NCI-H187 (cell line): ENCODE measurements at places on chromosomes 4 and X.

DNA sequence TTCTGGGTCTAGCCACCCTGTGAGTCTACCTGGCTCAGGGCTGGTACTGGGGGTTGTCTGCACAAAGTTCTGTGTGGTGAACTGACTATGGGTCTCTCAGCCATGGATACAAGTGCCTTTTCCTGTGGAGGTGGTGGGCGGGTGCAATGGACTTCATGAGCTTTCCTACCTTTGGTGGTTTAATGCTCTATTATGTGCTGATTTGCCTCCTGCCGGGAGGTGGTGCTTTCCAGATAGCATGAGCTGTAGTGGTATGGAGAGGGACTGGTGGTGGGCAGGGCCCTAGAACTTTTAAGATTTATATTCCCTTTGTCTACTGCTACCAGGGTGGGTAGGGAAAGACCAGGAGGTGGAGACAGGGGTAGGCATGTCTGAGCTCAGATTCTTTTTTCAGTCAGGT is 48.0 kb downstream of the PBDC1 start:
- no peak for DNase-seq

- DNase-seq = peak; percentile 23
These were observed 113.5 kb downstream of the DHX15 start for GRCh38 chr4:24470666-24471485.

- DNase-seq = no peak
These were observed 279.0 kb downstream of the ANKRD50 start for GRCh38 chr4:124433500-124433899.

DNA sequence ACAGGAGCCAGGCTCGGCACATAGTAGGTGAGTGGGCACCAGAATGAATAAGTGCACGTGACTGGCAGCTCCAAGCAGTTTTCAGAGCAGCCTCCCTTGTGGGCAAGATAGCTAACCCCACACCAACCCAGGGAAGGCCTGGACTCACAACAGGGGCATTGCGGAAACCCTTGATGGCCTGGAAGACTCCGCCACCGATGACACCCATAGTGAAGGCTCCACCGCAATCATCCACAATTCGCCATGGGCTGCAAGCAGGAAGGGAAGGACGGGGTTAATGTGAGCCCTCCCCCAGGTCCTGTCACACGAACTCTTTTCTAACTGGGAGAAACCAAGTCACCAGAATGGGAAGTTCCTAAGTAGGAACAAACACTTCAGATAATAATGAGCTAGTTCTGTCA is 957 bp downstream of the TIMM17B start:
- DNase-seq = no peak

DNA sequence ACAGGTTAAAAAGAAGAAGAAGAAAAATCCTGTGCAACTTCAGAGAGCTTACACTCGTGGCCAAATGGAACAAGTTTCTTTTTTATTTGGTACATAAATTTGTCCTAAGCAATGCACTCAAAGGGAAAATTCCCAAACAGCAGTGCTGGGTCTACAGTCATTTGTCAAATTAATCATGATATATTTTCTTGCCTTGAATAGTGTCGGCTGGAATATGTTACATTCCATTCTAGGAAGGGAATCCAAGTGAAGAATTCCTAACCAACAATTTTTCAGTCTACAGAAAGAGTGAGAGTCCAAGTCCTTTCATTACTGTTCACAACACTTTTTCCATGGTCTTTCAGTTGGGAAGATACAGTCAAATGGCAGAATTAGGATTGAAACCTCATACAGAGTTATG is 63.9 kb downstream of the HAND2 start:
- DNase-seq = no peak

DNA sequence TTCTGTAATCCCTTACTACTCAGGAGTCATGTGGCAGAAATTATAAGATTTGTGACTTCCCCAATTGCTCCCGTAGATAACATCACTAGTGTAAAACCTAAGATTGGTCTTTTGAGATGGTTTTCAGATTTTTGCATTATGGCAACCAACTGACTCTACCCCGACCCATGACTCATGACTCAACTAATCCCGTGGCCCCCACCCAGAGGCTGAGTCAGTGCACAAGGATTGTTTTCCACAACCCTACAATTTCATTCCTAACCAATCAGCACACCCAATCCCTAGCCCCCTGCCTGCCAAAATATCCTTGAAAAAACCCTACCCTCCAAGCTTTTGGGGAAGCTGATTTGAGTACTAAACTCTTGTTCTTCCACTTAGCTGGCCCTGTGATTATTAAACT is 109.4 kb upstream of the FAM9C start:
- no peak for DNase-seq

DNA sequence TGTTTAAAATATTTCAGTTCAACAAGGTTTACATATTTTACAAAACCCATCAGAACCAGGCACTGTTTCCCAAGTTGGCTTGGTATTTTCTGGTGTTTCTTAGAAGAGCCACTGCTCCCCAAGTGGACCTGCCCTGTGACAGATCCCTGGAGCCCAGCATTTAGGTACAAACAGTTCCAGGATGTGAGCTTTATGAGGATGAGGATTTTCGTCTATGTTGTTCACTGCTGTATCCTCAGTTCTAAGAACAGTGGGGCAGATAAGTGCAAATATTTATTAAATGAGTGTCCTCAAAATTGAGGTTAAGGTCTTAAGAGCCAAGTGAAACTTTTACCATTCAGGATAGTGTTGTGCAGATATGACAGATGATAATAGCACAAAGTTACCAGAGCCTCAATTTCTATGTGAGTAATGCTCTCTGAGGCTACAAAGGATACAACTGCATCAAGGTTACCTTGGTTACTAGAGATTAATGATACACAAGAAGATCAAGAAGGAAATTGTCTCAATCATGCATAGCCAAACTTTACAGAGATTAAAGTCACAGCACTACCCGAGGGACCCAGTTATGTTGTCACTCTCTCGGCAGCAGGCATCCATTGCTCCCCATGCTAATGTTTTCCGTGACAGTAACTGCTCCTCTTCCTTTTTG is 37.5 kb downstream of the ANXA3 start:
- DNase-seq = no peak

GRCh38 chrX:11647138-11647537 is 18.6 kb downstream of the ARHGAP6 start:
- no peak for DNase-seq

DNA sequence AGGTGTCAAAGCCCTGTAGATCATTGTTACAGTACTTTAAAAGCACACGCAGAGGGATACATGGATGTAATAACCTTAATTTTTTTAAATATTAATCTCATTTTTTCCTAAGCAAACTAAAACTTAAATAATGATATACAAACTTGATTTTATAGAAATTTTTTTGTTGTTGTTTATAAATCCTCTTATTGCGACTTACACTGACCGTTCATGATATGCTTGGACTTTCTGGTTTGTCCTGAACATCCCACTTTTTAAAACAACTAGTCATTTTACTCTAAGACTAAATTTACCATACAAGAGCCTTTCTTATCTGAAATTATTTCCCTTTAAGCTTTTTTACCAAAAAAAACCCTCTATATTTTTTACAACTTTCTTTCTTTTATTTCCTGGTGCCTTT is 2106.0 kb downstream of the PCDH7 start:
- no peak for DNase-seq

DNA sequence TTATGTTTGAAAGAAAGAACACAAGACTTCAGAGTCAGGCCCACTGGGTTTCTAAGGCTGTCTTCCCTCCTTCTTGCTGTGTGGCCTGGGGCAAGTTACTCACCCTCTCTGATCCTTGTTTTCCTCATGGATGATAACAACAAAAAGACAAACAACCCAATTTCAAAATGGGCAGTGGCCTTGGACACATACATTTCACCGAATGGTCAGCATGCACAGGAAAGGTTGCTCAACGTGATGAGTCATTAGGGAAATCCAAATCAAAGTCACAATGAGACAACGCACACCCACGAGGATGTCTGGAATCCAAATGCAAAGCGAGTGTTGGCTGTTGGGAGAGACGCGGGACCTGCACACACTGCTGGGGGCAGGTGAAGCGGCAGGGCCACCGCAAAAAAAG is 50.8 kb upstream of the PPP2R2C start:
- no peak for DNase-seq

DNA sequence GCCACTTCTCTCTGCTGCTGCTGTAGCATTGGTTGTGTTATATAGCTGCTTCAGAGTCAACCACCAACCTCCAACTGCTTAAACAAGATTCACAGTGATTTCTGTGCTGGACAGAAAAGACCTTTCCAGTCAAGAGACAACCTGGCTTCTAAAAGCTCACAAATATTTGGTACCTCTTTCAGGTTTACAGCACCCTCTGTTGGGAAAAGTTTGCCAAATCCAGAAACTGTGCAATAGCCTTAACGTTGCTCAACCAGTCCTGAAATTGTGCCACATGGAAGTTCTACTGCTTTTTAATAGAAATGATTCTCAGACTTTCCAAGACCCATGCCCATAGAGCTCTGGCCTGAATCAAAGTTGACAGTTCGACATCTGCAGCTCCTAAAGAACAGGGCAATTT is 842.1 kb upstream of the HTR2C start:
- no peak for DNase-seq

- no peak for DNase-seq
These were observed 595.6 kb upstream of the TENM3 start for GRCh38 chr4:181647396-181648147.

- DNase-seq = peak; percentile 12
These were observed 151.4 kb downstream of the BANK1 start for GRCh38 chr4:101941816-101942358.

DNA sequence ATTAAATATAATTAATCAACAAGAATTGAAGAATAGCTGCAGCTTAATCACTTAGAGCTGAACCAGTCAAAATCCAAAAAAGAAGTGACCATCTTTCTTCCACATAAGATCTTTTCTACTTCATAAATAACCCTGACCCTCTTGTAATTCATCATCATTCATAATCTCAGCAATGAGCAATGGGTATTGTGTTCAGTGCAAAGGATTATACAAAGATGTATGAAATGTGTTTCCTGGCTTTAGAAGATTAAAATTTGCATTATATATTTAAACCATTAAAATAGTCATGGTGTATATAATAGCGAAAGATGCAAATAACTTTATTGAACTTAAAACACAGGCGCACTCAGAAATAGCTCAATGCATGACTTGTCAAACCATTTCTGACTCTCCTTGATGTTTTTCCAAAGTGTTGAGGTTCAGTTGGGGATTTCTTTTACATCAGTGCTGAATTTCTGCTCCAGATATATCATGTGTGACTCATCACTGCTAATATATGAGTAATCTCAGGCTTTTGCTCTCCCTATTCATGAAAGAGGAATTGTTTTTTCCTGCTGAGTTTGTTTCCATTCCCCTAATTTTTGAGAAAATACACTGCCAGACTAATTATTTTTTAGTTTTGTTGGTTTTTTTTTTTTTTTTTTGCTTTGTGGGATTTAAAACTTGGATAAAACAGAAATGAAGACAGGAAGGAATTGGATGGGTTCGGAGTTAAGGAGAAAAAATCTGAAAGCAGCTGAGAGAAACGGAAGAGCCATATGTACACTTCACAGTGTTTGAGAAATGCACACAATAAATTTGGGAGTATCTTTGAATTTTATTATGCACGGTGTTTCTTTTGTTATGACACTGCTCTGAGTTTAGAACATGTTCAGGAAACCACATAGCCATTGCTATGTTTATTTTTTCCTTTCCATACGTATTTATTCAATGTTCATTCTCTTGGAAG is 290.1 kb upstream of the PCDH7 start:
- DNase-seq = no peak

- DNase-seq = no peak
These were observed 181.6 kb downstream of the MAPK10 start for GRCh38 chr4:86178211-86178610.

- peak; percentile 49 for DNase-seq
These were observed 4.2 kb upstream of the ZNF157 start for GRCh38 chrX:47366041-47366722.

DNA sequence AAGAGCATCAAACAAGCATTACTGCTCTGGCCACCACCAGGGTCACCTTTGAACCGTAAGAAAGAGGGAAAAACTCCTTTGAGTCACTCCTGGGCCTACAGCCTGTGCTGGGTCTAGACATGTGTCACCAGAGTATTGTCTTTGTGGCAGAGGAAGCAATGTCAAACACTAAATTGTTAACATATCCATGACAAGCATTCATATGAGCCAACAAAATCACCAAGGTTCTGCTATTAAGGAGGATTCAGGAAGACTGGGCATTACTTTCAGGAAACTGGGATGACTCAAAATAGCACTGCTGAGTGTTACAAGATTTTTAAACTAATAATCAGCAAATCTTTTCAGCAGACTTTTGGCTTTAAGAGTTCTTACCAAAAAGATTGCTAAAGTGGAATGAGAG is 28.1 kb downstream of the LGI2 start:
- DNase-seq = no peak

- no peak for DNase-seq
These were observed 407.3 kb upstream of the SLIT2 start for GRCh38 chr4:19844446-19844845.
